ENCODE measurements at places on chromosomes 1 and 21.

DNA sequence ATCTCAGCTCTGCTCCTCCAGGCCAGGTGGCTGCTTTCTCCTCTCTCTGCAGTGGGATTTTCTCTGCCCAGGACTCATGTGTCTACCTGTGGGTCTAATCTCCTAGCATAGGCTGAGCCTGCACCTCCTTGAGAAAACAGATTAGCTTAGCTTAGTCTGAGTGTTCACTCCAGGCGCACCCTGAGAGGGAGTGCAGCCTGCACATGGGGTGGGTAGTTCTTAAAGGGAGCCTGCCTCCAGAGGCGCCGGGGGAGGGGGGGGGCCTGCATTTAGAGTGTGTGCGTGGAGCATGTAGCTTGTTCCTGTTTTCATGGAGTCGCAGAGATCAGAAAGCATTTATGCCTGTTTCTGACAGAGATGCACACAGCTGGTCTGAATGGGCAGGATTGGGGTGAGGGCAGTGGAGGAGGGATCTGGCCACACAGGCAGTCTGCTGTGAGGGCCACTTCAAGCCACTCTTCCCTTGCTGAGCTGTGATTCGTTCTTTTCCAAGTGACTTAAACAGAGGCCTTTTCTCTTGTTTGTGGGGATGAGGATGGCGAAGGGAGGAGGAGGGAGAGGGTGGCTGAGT is 45.2 kb downstream of the GALNT2 start:
- no peak for DNase-seq

DNA sequence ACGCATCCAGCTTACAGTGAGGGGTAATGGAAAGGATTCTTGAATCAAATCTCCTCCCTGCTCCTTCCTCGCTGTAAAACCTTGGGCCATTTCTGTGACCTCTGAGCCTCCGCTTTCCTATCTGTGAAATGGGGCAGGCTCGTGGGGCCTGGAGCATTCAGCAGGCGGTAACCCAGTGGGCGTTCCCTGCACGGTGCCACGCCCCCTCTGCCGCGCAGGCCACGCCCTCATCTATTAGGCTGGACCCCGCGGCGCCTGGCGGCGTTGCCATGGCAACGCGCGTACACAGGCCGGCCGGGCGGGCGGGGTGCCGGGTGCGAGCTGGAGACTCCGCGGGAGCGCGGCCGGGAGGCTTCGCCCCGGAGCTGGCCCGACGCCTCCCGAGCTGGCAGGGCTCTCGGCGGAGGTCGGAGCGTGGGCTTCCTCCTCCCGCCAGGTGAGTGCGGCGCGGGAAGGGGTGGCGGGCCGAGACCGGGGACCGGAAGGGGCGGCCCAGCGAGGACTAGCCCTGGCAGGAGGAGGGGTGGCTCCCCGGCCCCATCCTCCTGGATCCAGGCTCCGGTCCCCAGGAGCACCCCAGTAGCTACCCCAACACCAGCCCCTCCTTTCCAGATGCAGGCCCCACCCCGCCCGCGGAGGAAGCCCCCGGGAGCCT is at the start of gene FHAD1:
Gene FHAD1 (plus strand): TSS at position 264 of the 655 bp plus-strand sequence. CDS start 4,562 bp downstream, outside the sequence.
- DNase-seq: peak; percentile 65

GRCh38 chr1:19825298-19825697 is 10.2 kb upstream of the RNF186 start:
- DNase-seq: no peak

- DNase-seq: no peak
Observed at GRCh38 chr1:117143871-117144270, 22.3 kb upstream of the TRIM45 start.

DNA sequence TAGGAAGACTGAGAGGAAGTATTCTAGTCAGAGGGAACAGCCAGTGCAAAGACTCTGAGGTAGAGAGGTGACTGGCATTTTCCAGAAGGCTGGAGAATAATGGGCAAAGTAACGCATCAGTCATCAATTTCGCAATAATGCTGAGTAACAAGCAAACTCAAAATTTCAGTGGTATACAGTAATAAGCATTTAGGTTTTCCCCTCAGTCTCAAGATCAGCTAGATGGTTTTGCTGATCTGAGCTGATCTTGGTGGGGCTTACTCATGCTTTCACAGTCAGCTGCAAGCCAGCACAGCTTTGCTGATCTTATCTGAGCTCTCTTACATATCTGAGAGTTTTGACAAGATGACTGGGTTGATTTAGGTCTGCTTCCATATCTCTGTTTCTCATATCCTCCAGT is 108.7 kb downstream of the TSEN15 start:
- DNase-seq: no peak

GRCh38 chr21:39022863-39023693 is 160.2 kb downstream of the PSMG1 start:
- DNase-seq: no peak

Measured in MM.1S (cell line).